ENCODE measurements at places on chromosomes 3 and 15. TPM values are rescaled to one million over a fixed set of nuclear protein-coding genes. Genes with fewer than 3 reads are reported as not detected.
A peak's percentile ranks its signal among the peaks of the same experiment; 100 is the strongest.

Gene DNAJC17
- 19.7 TPM for total RNA-seq

Gene EBLN2
- 0.87 TPM for total RNA-seq

GRCh38 chr3:50068134-50068533, 20.6 kb upstream of the RBM5 start:
- no peak for DNase-seq

DNA sequence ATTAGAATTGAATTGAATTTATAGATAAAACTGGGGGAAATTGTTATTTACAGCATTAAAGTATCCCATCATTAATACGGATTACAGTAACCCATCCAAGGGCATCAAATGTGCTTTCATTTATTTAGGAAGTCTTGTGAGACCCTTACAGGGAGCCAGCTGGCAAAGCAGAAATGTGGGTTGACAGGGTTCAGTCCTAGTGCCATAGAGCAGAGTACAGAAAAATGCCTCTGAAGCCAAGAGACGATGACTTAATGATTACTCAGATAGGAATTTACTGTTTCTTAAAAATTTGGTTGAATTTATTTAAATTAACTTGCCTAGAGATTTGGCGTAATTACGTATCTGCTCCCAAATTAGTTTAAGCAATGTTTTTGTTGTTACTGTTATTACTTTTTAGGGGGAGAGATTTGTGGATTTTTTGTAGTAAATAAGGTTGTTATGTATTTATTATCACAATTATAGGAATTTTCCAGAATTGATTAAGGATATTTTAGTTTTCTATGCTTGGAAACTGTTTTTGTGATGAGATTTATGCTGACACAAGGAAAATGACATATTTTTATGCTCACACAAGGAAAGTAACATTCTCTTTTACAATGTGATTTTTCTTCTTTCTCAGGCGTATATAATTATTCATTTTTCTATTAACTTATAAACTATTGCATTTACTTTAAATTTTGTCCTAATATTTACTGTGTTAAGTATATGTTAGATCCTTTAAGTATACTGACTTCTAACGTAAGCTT, 152.0 kb downstream of the EPHA6 start:
- DNase-seq, result no peak

Gene PRSS50
- 0.11 TPM for total RNA-seq

DNA sequence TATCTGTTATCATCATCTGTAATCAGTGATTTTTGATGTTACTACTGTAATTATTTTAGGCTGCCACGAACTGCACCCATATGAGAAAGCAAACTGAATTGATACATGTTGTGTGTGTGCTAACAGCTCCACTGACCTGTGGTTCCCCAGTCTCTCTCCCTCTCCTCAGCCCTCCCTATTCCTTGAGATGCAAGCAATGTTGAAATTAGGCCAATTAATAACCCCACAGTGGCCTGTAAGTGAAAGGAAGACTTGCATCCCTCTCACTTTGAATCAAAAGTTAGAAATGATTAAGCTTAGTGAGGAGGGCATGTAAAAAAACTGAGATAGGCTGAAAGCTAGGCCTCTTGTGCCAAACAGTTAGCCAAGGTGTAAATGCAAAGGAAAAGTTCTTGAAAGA, 218.6 kb upstream of the LRRFIP2 start:
- DNase-seq, result no peak

DNA sequence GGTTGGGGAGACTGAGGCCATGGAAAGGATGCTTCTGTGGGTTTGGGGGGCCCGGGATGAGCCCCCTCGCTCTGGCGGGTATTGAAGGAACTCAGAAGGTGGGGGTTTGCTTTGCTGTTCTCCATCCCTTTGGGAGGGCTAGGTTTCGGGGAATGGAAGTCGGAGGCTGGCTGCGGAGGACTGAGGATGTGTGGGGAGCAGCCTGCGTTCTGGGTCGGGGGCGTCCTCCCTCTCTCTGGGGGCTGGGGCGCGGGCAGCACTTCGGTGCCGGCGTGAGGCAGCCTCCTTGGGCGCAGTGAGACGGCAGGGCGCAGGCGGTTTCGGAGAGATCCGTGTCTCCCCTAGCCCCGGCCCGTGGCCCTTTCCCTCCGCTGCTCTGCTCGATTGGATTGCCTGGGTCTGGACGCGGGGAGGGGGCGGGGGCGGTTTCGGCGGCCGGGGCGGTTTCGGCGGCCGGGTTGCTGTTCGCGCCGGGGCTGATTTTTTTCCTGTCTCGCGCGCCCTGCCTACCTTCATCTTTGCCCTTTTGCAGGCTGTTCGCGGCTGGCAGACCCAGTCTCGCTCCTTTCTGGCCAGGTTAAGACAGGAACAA, 1.4 kb downstream of the PTPRG start:
- DNase-seq, result peak; percentile 68

Gene FAM174B
- 13.0 TPM for total RNA-seq

GRCh38 chr3:189841473-189842205, 210.4 kb downstream of the TP63 start:
- no peak for DNase-seq

- DNase-seq, result no peak
Observed at GRCh38 chr3:143552851-143553250, 295.4 kb downstream of the SLC9A9 start.

Gene MB21D2
- 2.1 TPM for total RNA-seq

Gene VEPH1
- total RNA-seq, result 0.41 TPM

- no peak for DNase-seq
Observed at GRCh38 chr15:57384024-57384423, 7.7 kb downstream of the CGNL1 start.
